ENCODE measurements at places on chromosomes 16 and 17.

GRCh38 chr17:76551685-76552084 lies 11.8 kb downstream of the PRCD start:
- DNase-seq, result no peak

- no peak for DNase-seq
Measured at GRCh38 chr17:72142614-72143013, 21.8 kb downstream of the SOX9 start.

DNA sequence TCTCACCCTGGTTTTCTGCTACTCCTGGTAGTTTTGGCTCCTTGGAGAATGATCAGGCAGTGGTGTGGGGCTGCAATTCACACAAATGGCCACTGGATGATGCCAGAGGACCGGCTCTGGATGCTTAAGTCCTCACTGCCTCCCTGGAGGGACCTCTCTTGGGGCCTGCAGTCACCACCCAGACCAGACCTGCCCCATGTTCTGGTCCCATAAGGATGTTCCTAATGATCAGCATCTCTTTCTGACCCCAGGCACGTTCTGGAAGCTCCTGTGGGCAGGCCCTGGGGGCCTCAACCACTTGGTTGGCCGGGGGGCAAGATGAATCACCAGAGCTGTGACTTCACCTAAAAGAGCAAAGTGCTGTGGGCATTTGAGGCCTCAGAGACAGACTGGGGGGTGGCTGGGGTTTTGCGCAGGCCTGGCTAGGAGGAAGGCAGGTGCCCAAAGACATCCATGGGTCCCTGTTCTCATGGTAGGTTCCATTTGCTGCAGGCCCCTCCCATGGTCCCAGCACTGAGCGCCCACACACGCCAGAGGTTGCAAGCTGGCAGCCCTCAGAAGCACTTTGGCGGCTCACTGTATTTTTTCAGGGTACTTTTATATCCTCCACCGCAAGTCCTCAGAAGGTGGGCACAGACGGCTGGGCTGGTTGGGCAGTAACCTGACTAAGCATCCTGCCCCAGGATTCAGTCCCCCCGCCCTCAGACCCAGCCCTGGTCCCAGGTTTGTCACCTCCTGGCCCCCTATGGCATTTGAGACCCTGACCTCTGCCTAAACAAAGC lies 53.2 kb downstream of the NT5M start:
- DNase-seq, result peak; percentile 54

DNA sequence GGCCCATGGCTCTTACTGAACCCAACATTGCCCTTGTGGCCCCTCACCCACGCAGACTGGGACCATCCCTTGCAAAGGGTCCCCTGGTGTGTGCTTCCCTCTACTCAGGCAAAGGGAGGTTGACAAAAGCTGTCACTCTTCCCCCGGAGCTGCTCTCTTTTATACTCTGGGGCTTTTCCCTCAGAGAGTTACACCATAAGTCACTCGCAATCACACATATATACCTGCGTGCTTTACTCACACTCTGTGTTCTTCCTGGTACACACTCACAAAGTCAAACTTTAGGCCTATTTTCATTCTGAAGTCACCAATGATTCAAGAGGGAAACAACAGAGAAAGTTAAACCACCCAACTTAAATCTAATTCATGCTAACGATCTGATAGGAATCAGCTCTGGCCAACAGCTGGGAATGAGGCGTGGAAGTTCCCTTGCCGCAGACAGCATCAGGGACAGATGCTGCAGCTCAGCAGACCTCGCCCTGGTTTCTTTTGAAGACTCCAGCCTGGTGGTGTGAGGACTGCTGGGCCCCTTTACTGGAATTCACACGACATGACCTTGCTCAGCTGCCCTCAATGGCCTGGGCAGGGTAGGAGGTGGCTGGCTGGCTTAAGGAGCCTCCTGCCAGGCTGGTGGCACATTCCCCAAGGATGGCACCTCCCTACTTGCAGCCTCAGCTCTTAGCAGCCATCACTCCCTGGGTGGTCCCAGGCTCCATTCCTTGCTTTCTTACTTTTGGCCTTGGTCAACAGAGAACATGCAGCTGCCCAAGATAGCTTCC lies 27.3 kb downstream of the HIC1 start:
- no peak for DNase-seq

DNA sequence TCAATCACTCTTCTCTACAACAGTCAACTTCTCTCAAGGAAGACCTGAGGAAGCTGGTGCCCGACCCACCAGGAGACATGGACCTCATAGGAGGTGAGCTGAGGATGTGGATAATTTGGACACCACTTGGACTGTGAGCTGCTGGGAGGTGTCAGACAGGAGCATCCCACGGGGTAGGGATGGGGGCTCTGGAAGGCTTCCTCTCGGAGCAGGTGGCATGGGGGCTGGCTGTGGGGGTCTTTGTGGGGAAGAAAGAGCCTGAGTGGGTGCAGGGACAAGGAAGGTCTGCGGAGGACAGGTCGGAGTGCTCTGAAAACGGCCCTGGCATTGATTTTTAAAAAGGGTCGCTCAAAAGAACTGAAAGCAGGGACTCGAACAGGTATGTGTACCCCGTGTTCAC lies 64.0 kb downstream of the TBC1D16 start:
- DNase-seq, result no peak

DNA sequence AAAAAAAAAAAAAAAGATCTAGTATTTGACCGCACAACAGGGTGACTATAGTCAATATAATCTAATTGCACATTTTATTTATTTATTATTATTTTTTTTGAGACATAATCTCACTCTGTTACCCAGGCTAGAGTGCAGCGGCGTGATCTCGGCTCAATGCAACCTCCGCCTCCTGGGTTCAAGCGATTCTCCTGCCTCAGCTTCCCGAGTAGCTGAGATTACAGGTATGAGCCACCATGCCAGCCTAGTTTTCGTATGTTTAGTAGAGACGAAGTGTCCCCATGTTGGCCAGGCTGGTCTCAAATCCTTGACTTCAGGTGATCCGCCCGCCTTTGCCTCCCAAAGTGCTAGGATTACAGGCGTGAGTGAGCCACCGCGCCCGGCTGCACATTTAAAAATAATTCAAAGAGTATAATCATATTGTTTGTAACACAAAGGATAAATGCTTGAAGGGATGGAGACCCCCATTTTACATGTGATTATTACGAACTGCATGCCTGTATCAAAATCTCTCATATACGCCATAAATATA lies 794 bp downstream of the ANKS3 start:
- no peak for DNase-seq

- no peak for DNase-seq
Measured at GRCh38 chr16:69709456-69710084, 16.8 kb downstream of the NQO1 start.

- DNase-seq, result no peak
Measured at GRCh38 chr17:55390364-55390977, 31.2 kb downstream of the MMD start.

DNA sequence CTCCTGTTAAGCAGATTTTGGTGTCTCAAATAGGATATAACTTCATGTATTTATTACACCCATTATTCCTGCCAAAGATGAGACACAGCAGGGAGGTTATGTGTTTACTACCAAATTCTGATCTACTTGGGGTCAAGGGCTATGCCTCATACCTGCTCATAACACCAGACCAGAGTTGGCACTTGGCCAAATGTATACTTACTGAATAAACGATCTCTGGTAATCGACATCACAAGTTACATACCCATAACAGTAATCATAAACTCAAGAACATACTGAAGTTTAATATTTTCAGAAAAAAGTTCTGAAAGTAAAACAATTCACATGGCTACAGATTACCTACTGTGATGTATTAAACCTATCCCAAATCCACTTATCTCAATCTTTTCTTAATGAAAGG lies 2.9 kb downstream of the TMEM170A start:
- DNase-seq, result no peak

DNA sequence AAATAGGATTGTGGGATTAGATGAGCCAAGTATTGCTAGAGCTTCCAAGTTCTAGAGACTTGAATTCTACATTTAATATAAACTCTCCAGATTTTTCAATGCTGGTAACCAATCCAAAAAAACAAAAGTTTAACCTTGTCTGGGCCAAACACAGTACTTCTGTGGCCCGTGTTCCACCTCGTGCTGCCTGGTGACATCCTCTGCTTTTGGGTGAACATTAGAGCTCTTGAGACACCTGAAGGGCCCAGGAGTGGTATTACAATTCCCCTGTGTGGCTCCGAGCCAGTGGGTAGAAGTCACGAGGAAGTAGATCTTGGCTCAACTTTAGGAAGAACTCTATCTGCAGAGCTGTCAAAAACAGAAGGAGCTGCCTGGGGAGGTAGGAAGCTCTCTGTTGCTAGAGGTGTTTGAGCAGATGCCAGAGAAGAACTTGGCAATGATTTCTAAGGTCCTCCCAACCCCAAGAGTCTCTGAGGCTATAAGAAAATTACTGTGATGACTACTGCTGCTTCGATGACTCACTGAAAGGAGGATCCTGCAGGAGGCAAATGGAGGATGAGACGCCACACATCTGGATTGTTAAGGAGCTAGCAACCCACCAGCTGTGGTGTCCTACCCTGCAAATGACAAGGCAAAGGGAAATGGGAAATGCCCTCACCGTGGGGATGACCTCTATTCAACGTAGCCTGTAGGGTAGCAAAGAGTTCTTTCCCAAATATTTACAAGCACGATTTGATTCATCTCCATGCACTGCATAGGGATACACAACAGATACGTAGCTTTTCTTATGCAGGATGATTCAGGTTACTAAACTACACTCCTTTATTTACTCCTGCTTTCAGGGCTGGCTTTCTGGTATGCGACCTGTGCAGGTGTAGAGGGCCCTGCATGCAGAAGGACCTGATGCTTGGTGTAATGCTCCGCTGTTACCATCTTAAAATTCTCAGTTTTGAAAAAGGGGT lies 45.8 kb upstream of the GAS7 start:
- no peak for DNase-seq

DNA sequence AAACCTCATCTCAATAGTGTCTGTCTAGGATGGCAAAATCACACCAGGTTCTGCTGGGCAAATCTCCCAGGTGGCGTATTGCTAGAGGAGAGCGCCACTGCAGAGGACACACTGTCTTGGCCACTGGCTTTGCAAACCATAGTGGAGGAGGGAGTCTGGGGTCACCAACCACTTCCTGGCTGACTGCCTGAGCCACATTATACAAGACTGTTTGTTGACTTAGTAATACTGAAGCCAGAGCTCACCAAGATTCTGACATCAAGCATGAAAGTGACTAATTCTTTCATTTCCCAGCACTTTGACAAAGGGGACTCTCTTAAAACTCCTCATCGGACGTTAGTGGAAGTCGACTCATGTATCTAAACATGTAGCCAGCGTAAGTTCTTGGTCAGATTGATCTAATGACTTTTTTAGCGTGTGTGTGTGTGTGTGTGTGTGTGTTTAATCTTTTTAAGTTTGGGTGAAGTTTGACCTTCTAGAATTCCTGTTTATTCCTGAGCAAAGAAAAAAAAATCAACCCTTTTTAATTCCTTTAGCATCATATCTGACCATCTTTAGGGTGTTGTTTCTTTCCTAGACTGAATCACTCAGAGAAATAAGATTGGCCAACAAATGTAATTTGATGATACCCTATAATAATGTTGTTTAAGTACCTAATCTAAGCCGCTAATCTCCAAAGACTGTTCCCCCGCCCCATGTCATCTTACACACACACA lies 13.7 kb downstream of the PITPNC1 start:
- peak; percentile 83 for DNase-seq

- DNase-seq, result no peak
Measured at GRCh38 chr17:79285973-79286372, 211.3 kb downstream of the ENGASE start.

DNA sequence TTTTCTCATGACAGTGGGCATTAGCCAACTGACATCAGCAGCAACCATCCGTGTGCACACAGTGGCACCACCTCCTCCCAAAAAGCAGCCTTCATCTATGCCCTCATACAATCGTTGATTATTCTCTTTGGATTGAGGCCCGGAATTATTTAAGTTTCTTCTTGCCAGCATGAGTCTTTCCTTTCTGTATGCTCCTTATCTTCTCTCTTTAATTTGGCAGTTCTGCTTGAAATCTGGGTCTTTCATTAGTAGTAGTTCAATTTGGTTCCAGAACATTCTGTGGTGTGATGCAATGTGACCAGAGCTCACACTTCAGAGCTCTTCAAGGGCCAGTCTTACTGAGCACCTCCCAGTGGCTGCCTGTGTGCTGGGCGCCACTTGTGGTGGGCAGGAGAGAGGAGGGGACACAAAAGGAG lies 52.2 kb upstream of the STH start:
- DNase-seq, result no peak

GRCh38 chr16:85505794-85506634 lies 107.1 kb upstream of the GSE1 start:
- DNase-seq, result no peak

Measured in non-pigmented ciliary epithelial cell (primary cell).